ENCODE measurements at places on chromosomes 12 and 14. TPM values are rescaled to one million over a fixed set of nuclear protein-coding genes. Genes with fewer than 3 reads are reported as not detected.

GRCh38 chr14:98599082-98599481 lies 672.9 kb downstream of the BCL11B start:
- no peak for DNase-seq

GRCh38 chr12:97229004-97229403 lies 233.6 kb upstream of the RMST start:
- DNase-seq, result no peak

DNA sequence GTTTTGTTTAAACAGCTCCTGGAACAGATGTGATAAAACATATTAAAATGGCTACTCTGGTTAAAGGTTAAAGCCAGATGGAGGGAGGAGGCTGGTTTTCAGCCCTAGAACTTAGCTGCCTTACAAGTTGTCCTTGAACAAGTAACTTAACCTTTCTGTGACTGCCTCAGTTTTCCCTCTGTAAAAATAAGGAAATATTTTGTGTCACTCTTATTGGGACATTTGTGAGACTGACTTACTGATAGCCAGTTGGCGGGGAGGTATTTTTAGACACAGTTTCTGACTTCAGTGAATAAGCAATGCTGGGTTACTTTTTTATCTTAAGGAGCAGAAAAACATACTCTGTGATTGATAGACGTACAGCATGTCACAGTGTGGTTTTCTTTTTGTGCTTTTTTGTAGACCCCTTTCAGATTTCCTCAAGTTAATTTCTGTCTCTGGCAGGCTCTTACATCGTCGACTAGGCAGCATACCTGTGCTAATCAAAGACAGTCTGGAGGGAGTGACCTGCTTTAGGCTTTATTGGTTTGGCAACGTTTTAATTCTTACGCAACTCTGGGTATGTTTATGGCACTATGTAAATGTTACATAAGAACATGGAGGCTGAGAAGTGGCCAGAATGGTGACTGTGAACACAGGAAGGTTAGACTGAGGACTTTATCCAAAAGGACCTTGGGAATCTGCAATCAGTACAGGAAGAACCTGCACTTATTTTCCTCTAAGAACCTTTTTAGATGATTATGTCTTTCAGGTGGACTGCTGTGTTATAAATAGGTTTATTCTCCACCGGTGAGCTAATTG lies 3.3 kb downstream of the ACVR1B start:
- DNase-seq, result no peak

- no peak for DNase-seq
Observed at GRCh38 chr12:74915718-74916117, 293.9 kb downstream of the KCNC2 start.

DNA sequence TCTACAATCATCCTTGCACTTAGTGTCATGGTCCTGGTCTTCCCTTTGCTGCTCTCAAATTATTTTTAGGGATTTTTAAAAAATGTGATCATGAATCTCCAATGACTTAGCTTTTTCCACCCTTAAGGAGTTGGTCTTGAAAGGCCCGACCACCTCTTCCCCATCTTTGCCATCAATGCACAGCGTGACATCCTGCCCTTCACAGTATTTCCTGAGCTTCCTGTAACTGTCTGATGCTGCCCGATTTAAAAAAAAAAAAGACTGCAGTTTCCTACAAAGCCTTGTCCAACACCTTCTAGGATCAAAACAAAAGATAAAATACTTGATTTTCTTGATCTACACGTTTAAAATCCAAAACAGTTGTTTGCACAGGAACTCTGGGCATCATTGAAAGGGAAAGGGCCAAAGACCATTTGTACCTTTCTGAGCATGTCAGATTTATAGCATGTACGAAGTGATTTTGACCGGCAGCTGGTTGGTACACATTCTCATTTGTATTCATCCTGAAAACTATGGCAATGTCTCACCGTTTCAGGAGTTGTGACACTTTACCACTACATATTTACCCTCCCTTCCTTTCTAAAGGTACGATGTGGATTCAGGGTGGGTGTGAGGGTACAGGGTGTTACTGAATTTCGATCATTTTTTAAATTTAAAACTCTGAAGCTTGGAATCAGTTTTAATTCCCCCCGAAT lies 7.4 kb upstream of the ELK3 start:
- no peak for DNase-seq

GRCh38 chr14:58275527-58276190 lies 22.7 kb upstream of the ARID4A start:
- no peak for DNase-seq

DNA sequence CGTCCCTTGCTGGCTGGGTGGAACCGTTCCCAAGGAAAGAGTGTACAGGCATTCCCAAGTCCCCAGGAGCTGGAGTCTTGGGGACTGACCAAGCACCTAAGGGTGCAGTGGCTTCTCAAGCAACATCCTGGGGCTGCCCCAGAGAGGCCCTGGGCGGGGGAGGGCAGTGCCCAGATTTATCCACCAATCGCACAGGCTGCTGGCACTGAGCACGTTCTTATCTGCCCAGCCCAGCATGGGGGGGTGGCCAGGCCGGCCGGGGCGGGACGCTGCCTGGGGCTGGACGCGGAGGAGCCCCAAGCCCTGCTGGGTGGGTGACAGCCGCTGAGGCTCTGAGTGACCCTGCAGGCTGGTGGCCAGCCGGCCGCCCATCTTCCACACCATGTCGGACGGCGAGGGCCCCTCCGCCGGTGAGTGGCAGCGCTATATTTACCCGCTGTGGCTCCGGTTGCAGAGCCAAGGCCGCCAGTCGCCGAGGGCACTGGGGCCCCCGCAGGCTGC lies 53.4 kb downstream of the CYP46A1 start:
- DNase-seq, result no peak

Gene CLEC9A
- total RNA-seq, result 0.51 TPM

Gene PLEKHD1
- not detected for total RNA-seq
